CD4-positive, alpha-beta T cell treated with Interleukin-1 beta for 1 hour (primary cell): ENCODE measurements at places on chromosomes 3 and 15.

DNA sequence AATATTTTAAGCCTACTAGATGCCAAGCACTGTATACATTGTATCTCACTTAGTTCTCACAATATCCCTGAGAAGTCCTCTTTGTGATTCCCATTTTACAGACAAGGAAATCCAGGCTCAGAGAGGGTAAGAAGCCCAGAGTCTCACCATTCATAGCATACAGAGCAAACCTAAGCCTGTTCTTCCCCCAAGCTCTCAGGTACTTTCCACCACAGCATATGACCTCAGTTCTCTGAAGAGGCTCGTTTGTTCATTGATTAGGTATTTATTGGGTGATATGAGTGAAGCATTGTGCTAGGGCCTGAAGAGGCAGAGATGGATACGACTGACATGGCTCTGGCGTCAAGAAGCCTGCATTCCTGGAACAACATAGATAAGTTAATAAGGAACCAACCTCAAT, 310.9 kb upstream of the UMPS start:
- DNase-seq, result no peak

DNA sequence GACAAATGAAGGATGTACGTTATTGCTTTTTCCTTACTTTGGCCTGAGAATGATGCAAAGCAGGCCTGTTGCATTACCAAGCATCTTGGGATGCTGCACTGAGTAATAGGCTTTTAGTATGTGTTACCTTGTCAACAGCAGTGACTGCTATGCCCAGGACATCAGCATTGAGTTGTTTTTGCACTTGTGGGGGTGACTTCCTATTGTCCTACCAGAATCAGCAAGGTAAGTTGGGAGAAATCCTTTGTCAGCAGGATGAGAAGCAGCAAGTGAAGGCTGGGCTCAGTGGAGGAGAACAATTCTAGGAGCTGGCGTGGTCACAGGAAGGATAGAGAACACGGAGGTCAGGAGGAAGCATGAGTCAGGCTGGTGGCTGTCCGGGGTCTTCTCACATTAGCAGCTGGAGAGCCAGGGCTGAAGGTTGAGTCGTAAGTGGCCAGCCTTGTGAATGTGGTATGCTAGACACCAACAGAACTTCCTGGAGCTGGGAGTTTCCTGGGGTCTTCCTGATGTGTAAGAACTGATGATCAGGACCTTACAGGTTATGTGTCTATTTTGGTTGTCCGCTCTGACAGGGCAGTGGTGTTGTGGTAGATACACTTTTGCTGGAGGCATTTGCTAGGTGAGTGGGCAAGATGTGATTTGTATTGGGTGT, 142.7 kb downstream of the FNDC3B start:
- DNase-seq, result no peak

DNA sequence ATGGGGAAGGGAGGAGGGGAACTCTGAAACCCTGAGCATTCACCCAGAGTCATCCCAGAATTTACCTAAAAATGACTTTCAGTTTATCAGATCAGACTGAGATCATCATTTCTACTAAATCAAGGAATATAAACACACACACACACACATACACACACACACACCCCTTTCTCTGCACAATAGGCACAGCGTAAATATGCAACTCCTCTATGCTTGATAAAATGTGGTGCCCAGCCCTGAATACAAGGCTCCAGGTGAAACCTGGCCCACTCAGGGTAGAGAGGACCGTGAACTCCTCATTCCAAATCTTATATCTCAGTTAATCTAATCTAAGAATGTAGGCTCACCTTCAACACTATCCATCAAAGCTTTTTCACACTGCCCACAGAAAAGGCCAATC, 31.8 kb upstream of the SEC22A start:
- DNase-seq, result no peak

- DNase-seq, result no peak
These were observed 136.8 kb downstream of the TPRG1 start for GRCh38 chr3:189308608-189309007.

- DNase-seq, result no peak
These were observed 60.4 kb upstream of the RBM5 start for GRCh38 chr3:50028346-50028745.
